Hypothalamus (tissue), 51 donors: ENCODE measurements at places on chromosomes 16 and 17.
A peak's percentile ranks its signal among the peaks of the same experiment; 100 is the strongest.

DNA sequence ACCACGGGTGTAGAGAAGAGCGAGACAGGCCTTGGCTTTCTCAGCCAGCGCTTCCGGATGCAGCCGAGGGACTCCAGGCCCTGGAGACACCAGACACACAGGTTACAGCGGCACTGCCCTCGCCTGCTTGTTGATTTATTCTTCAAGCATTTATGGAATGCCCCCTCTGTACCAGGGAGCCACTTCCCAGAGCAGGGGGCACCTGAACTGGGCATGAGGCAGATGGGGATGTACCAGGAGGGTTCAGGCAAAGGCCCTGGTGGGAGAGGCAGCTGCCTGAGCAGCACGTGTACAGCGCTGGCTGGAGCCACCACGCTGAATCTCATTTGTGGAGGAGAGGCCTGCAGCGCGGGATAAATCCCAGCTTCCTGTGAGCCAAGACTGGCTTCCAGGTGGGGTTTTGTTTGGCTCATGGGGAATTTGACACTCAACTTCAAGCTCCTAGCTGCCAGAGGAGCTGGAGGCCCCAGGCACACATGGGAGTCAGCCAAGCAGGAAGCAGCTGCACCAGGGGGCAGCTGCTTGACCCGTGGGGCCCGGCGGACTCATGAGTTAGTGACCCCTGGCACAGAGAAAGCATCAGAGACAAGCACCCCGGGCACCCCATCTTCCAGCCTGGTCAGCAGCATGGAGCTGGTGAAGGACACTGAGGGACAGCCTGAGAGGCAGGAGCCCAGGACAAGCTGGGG, 59.7 kb downstream of the IL21R start:
- DNase-seq, result no peak

DNA sequence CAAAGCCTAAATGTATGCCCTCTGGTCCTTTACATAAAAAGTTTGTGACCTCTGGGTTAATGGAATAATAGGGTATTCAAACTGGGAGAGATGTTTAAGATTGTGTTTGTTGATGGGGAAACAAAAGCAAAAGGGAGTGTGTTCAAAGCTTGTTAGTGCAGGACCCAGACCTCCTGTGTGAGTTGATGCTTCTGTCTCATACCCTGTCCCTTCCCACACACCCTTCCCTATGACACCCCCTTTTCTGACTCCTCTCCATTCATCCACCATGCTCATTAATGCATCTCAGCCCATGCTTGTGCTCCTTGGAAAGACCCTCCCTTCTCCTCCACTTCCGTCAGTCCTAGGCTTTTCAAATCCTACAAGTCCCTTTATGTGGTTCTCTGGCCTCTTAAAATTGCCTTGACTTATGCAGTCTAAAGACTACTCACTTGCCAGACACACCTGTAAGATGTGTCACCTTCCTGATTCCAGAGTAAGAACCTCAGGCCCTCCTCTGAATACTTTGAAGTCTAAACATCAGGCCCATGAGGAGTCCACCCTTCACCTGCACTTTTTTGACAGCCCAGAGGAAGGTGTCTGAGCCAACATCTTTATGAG, 128.0 kb upstream of the CACNG5 start:
- DNase-seq, result no peak

DNA sequence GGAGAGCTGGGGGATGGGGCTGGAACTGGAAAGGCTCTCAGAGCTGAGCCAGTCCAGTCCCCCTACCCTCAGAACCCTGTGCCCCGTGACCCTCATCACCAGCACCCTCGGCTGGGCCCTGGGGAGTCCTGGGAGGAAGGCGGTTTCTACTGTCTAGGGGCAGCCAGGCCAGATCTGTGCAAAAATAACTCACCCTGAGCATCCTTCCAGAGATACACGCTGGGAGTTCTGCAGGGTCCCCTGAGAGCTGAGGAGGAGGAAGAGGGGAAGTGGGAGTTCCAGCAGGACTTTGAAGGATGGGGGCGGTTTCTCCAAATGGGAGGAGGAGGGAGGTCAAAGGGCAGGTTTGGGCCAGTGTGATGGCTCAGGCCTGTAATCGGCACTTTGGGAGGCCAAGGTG, 5.0 kb upstream of the SLC4A1 start:
- DNase-seq, result no peak

- peak; percentile 27 for DNase-seq
Measured at GRCh38 chr16:24838554-24839266, 7.1 kb upstream of the SLC5A11 start.

GRCh38 chr16:48831076-48831722, 221.2 kb upstream of the N4BP1 start:
- DNase-seq, result no peak

DNA sequence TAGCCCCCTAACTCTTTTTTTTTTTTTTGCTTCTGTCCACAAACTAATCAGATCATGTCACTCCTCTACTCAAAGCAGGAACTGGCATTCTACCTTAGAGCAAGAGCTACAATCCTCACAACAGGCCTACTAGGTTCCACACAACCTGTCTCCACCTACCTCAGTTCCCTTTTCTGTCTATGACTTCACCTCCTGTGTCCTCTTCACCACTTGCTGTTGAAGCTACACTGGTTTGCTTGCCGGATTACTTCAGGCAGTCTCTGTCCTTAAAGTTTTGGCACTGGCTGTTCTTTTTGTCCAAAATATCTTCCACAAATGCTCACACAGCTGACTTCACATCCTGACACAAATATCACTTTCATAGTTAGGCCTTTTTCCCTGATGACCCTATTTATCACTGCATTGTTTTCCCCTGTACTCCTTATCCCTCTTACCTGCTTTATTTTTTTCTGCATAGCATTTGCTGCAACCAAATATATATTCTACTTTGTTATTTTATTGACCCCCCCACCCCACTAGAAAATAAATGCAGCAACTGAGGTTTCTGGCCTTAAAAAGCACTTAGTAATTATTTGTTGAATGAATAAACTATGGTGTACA, 72.0 kb downstream of the KANSL1 start:
- no peak for DNase-seq

DNA sequence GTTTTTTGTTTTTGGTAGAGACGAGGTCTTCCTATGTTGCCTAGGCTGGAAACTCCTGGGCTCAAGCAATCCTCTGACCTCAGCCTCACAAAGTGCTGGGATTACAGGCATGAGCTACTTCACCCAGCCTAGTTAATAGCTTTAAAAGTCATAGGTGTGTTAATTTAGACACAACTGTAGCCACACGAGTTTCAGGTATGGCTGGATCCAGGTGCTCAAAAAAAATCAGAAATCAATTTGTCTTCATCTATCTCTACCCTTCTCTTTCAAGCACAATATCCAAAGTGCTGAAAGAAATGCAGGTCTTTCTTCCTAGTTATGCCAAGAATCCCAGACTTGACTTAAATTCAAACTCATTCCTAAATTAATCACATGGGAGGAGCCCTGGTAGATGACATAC, 23.9 kb upstream of the C16orf87 start:
- DNase-seq, result no peak

DNA sequence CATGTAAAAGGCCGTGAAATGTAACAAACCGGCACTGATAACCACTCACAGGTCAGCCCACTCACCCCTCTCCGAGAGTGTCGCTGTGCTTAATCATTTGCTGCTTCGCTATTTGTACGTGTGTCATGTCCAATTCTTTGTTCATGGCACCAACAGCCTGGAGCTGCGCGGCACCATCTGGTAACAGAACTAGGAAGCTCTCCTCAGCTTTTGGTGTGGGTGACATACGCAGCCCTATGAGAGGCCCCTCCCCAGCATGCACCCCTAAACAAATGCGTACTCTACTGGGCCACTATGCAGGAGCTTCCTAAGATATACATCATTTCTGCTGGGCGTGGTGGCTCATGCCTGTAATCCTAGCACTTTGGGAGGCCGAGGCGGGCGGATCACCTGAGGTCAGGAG, 2.3 kb upstream of the PECAM1 start:
- DNase-seq, result no peak

GRCh38 chr17:6325741-6326140, 109.2 kb downstream of the AIPL1 start:
- no peak for DNase-seq

- no peak for DNase-seq
Measured at GRCh38 chr17:48244121-48244711, 136.7 kb downstream of the SNX11 start.

- DNase-seq, result no peak
Measured at GRCh38 chr16:83355570-83356218, 452.1 kb upstream of the HSBP1 start.

DNA sequence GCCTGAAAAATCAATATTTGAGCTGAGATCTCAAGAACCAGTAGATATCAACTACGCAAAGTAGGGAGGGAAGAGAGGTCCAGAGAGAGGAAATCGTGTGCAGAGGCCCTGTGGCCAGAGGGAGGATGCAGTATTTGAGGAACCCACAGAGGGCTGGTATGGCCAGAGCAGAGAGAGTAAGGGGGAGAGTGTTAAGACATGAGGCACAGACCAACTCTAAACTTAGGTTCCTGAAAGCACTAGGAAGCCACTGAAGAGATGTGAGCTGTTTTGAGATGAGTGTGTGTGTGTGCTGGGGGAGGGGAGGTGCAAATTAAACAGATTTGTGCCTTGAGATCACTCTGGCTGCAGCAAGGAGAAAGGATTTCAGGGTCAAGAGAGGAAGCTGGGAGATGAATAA, 10.9 kb downstream of the SLC13A2 start:
- no peak for DNase-seq

DNA sequence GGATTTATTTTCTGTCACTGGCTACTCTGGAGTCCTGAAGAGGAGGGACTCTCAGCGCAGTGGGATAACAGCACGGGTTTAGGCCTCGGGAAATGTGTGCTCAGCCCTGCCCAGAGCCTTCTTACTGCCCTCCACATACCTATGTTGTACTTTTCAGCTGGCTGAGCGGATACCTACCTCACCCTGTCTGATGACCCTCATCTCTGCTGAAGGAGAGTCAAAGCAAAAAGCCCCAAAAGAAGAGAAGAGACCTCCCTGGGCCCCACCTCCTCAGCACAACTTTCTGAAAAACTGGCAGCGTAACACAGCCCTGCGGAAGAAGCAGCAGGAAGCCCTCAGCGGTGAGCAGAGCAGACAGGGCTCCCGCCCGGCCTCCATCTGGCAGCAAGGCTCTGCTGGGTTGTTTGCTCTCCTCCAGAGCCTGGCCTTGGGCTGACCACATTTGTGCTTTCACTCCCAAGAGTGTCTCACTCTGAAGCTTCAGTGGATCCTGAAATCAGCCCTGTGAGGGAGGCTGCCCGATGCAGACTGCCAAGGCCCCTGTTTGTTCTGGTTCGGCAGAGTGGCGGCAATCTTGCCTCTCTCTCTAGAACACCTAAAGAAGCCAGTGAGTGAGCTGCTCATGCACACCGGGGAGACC, 10.3 kb downstream of the MYCBPAP start:
- DNase-seq, result no peak

DNA sequence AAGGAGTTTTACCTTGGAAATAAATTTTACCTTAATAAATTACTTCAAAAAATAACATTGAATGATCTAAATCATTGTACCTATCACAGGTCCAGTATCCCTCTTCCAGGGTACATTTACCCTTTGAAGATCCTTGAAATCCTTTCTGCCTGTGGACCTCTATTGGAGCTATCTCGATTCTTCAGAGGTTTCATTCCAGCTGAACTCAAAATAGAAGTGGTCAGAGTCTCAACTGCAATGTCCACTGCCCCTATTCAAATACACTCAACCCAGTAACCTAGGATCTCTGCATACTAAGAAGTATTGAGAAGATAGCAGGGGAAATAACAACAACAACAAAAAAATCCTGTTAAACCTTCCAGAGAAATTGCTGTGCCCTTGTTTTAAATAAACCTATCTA, 9.3 kb downstream of the ABCA5 start:
- no peak for DNase-seq

GRCh38 chr16:83109490-83110125, 482.8 kb downstream of the CDH13 start:
- no peak for DNase-seq

DNA sequence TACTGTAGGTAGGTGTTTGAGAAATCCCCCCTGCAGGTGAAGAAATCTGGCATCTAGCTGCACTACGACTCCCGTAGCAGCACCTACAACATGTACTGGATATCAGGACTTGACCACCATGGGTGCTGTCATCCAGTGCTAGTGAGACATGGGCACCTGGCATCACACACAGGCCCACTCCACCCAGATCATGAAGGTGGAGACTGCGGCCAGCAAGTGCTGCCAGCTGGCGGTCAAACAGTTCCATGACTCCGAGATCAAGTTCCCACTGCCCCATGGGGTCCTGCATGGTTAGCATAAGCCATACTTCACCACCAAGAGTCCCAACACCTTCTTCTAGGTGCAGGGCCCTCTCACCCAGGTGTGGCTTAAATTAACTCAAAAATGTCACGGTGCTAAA, 213.0 kb upstream of the C17orf78 start:
- DNase-seq, result no peak

DNA sequence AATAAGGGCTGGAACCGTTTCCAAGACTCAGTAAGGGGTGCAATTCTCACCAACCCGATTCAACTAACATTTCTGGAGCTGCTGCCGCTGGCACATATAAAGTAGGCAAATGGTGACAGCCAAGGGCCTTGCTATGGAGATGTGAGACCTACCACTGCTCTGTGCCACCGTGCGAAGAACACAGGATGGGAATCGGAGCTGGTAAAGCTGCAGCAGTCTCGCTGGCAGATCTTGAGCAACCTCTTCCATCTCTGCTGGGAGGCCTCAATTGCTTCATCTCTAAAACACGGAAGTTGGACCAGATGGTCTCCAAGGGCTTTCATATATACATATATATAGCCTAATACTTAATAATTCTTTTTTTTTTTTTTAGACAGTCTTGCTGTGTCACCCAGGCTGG, 128.9 kb upstream of the RCVRN start:
- no peak for DNase-seq

GRCh38 chr17:75937652-75938051, 3.2 kb downstream of the FBF1 start:
- DNase-seq, result no peak

DNA sequence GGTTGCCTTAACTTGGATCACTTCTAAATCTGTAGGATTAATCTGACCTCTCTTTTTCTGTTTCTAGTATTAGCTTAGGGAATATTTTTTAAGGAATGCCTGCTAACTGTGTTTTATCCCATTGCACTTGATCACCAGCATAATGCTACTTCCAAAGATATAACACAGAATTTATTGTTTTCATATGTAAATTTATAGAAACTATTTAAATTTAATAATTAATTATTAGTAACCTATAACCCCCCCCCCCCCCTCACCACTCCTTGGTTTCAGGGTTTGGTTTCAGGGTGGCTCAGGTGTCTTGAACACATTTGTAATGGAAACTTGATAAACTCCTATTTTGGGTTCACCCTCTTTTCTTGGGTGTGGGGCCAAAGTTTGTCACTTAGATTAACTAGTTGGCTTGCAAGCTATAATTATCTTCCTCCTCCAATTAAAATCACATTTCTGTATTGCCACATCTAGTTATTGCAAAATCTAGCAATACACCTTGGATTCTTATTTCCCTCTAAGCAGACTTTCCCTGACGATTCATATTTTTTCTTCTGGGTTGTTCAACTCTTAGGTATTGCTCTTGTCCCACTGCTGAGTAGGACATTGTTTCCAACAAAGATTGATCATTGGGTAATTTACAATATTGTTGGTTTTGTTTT, 18.3 kb downstream of the KRT12 start:
- no peak for DNase-seq

DNA sequence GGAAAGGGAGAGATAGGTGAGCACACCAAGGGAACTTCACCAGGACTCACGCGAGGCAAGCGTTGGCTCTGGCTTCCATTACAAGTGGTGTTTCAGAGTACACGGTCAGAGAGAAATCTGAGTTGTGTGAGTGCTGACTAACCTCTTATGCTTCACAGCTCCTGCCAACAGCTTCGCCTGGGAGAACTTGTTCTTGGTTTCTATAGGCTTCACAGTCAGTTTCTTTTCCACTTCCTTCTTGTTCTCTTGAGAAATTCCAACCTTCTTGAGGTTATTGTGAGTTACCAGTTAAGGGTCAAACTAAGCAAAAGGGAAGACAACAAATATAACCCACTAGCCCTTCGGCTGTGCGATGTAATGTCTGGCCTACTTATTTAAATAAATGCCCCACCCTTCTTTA, 18.9 kb downstream of the PSME3IP1 start:
- DNase-seq, result no peak
